Esophagus squamous epithelium (tissue), 5 donors: ENCODE measurements at places on chromosomes 2 and 18.

GRCh38 chr18:28884304-28884703 is 707.4 kb upstream of the CDH2 start:
- DNase-seq = no peak

- no peak for DNase-seq
These were observed 43.0 kb upstream of the ITGB6 start for GRCh38 chr2:160242893-160243564.

DNA sequence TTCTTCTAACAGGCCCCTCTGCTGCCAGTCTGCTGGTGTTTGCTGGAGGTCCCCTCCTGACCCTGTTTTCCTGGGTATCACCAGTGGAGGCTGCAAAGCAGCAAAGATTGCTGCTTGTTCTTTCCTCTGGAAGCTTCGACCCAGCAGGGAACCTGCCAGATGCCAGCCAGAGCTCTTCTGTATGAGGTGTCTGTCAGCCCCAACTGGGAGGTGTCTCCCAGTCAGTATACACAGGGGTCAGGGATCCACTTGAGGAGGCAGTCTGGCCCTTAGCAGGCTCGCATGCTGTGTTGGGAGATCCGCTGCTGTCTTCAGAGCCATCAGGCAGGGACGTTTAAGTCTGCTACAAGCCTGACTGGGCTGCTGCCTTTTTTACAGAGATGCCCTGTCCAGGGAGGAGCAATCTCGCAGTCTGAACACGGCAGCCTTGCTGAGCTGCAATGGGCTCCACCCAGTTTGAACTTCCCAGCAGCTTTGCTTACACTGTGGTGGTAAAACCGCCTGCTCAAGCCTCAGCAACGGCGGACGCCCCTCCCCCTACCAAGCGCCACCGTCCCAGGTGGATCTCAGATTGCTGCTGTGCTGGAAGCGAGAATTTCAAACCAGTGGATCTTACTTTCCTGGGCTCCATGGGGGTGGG is 29.9 kb downstream of the CHCHD5 start:
- no peak for DNase-seq

DNA sequence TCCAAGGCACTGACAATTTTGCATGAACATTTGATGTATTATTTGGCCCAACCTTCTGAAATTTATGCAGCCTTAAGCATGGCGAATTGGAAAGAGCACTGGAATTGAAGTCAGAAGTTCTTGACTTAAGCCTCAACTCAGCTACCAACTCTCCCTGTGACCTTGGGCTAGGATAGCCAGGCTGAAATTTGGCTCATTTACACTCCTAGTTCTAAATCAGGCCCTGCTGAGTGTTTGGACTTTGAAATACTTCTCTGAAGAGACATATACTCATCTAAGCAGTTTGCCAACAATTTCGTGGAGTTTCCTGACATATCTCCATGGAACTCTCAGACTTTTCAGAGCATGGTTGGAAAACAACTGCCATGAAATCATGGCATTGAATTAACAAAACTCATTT is 489.6 kb upstream of the PIK3C3 start:
- DNase-seq = no peak

GRCh38 chr2:198231562-198231961 is 427.2 kb downstream of the PLCL1 start:
- no peak for DNase-seq

DNA sequence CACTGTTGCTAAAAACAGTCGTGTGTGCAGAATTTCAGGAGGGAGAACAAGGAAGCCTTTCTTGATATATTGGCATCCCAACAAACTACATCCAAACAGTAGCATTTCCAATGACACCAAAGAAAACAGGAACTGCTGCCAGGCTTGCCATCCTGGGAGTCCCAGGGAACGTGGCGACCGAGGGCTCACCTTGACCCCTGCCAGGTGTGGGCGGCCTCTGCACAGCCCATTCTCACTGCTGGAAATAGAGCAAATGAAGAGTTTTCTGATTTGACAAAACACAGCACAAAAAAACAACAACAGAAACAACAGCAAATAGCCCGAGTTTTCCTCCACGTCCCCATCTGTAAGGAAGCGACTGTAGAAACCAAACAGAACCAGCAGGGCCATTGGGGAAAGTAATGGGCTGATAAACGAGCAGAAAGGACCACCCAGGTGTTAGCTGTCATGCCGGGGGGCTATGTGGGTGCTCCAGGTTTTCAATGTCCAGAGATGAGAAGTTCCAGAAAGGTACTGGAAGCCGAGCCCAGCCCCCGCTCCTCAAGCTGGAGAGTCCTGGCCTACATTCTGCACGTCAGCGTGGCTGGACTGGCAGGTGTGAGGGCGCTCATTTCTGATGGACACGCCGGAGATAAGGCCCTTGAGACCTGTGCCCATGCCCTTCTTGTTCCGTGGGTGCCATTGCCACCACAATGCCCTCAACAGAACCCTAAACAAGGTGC is 80.8 kb downstream of the TWIST2 start:
- DNase-seq = no peak
